ENCODE measurements at places on chromosomes 5 and 9. TPM values are rescaled to one million over a fixed set of nuclear protein-coding genes. Genes with fewer than 3 reads are reported as not detected.

GRCh38 chr5:133354323-133355185 is 257.8 kb downstream of the FSTL4 start:
- peaks cover 6% of the 10 kb centered on the region for H3K27me3 ChIP-seq
- H3K27ac ChIP-seq, result no peak overlapping the region
- no peak overlapping the region for H3K4me3 ChIP-seq
- DNase-seq, result no peak
- H3K36me3 ChIP-seq, result no peaks in the 10 kb centered on the region

- no peaks in the 10 kb centered on the region for H3K4me1 ChIP-seq
- no peak overlapping the region for H3K4me3 ChIP-seq
- H3K36me3 ChIP-seq, result no peaks in the 10 kb centered on the region
- H3K27me3 ChIP-seq, result peaks cover 15% of the 10 kb centered on the region
Measured at GRCh38 chr5:96200641-96201040, 232.4 kb downstream of the PCSK1 start.

DNA sequence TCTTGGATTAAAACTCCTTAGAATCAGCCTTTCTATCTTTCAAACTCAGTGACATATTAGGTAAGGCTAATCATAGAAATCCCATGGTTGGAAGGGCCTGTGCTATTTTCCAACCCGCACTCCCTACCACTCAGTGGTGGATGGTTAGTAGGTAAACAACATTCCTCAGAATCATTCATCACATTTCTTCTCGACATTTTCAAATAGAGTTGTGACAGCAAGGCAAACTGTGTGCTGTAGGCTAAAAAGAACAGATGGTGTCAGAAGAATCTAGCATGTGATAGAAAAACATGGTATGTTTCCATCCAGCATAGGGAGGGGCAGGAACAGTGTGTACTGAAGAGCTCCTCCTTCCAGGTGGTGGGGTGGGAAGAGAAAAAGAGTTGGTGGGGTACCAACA is 227.3 kb upstream of the NMUR2 start:
- no peak overlapping the region for H3K27ac ChIP-seq
- no peaks in the 10 kb centered on the region for H3K4me1 ChIP-seq
- no peaks in the 10 kb centered on the region for H3K36me3 ChIP-seq
- no peak overlapping the region for H3K4me3 ChIP-seq

- no peak for DNase-seq
- no peaks in the 10 kb centered on the region for H3K4me1 ChIP-seq
- H3K4me3 ChIP-seq, result no peak overlapping the region
- no peak overlapping the region for H3K27ac ChIP-seq
- no peaks in the 10 kb centered on the region for H3K36me3 ChIP-seq
- peaks cover 2% of the 10 kb centered on the region for H3K27me3 ChIP-seq
Measured at GRCh38 chr9:2281803-2282185, 266.6 kb downstream of the SMARCA2 start.

The TEK gene
- total RNA-seq, result not detected
